Left ventricle myocardium inferior (tissue), 1 donor: ENCODE measurements at places on chromosomes 13 and 19. TPM values are rescaled to one million over a fixed set of nuclear protein-coding genes. Genes with fewer than 3 reads are reported as not detected.
A peak's percentile ranks its signal among the peaks of the same experiment; 100 is the strongest.

Gene ZNF667
- 5.6 TPM for total RNA-seq

DNA sequence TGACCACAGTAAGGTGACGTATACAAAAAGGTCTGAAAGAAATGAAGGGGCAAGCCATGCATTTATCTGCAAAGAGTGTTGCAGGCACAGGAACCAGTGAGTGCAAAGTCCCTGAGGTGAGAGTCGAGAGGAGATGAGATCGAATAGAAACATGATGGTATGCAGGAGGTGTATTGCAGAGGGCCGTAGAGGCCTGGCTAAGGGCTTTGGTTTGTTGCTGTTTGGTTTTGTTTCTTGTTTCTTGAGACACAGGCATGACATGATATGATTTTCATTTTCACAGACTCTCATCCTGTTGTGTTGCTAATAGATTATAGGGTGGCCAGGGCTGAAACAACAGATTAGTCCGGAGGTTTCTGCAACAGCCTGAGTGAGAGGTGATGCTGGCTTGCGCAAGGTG is 80.4 kb downstream of the HSPH1 start:
- no peak for DNase-seq

Gene CGB2
- total RNA-seq, result not detected

- peak; percentile 65 for DNase-seq
Observed at GRCh38 chr19:19540064-19540714, 2.1 kb downstream of the CILP2 start.

DNA sequence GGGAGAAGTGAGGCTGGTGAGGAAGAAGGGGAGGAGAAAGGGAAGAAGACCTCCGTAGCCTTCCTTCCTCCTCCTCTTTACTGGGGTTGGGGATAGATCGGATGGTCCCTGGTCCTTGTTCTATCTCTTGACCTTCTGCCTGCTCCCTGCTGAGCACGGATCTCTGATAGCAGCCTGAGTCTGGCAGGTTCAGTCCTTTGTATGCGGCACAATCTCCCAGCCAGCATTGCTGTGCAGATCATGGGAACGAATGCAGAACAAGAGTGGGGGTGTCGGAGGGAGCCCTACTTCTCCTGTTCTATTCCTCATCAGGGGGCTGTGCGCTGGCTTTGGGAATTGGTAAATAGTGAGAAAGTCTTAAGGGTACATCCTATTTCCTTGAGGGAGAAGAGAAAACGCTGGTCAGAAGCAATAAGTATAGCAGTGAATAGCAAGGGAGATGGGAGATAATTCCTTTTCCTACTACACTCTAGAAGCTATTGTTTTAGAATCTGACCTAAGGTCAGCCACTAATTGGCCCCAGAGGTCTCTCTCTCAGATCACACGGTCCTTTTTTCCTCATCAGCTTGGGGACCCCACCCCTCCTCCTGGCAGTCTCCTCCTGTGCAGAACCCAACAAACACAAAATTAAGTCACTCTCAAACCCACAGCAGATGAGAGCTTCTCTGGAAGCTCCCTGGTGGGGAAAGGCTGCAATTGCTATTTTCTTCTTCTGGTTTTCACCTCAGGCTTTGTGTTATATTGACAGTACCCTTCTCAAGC is 41.0 kb downstream of the KL start:
- no peak for DNase-seq

DNA sequence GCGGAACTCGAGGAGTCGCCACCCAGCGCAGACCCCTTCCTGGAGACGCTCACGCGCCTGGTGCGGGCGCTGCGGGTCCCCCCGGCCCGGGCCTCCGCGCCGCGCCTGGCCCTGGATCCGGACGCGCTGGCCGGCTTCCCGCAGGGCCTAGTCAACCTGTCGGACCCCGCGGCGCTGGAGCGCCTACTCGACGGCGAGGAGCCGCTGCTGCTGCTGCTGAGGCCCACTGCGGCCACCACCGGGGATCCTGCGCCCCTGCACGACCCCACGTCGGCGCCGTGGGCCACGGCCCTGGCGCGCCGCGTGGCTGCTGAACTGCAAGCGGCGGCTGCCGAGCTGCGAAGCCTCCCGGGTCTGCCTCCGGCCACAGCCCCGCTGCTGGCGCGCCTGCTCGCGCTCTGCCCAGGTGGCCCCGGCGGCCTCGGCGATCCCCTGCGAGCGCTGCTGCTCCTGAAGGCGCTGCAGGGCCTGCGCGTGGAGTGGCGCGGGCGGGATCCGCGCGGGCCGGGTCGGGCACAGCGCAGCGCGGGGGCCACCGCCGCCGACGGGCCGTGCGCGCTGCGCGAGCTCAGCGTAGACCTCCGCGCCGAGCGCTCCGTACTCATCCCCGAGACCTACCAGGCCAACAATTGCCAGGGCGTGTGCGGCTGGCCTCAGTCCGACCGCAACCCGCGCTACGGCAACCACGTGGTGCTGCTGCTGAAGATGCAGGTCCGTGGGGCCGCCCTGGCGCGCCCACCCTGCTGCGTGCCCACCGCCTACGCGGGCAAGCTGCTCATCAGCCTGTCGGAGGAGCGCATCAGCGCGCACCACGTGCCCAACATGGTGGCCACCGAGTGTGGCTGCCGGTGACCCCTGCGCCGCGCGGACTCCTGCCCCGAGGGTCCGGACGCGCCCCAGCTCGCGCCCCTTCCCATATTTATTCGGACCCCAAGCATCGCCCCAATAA is 2.3 kb downstream of the AMH start:
- DNase-seq, result no peak

GRCh38 chr19:2216361-2217225 is 19.5 kb downstream of the PLEKHJ1 start:
- no peak for DNase-seq

DNA sequence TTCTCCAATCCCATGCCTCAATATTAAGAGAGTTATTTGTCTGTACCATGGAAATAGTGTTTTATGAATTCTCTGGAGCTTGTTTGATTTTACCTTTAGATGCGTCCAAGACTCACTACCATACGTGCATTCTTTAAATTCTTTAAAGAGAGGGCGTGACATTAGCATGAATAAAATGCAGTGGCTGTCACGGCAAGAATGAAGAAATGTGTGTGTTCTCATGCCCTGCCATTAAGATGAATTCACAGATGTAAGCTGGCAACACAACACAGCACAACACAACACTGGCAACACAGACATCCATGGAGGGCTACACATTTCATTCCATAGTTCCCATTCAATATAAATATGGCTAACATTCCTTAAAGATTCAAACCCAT is 213.4 kb downstream of the ENOX1 start:
- DNase-seq, result no peak

DNA sequence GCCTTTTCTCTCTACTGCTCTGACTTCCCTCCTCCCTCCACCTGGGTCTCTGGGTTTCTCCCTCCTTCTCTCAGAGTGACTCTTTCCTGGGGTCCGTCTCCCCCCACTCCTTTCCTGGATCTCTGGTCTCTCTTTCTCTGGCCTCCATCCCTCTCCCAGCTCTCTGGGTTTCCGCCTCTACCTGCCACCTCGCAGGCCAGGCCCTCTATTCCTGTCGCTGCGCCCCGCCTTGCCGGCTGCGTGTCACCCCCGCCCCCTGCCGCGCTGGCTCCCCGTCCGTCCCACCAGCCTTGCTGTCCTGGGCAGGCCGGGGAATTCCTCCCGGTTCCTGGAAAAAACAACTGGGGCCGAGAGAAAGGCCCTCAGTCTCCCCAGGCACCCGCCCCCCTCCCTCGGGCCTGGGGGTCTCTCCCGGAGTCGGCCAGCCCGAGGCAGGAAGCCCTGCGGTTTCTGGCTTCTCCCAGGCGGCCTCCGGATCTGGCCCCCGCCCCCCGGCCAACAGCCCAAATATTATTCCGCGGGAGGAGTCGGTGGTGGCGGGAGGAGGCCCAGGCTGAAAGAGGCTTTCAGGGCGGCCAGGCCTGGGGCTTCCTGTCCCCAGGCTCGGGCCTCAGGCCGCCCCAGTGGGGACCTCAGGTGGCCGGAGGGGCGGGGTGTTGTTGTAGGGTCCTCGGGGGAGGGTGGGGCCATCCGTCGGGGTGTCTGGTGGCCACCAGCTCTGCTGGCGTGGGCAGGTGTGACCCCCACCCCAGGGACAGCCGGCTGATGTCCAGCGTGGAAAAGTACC is 9.3 kb downstream of the IRF2BP1 start:
- peak; percentile 41 for DNase-seq

- DNase-seq, result no peak
Observed at GRCh38 chr19:58568453-58569130, 4.5 kb downstream of the MZF1 start.

Gene CLDN10
- total RNA-seq, result not detected

- no peak for DNase-seq
Observed at GRCh38 chr13:36630181-36630803, 43.5 kb upstream of the SERTM1 start.

- no peak for DNase-seq
Observed at GRCh38 chr19:10517760-10518443, 655 bp upstream of the S1PR5 start.

Gene GALP
- total RNA-seq, result not detected

DNA sequence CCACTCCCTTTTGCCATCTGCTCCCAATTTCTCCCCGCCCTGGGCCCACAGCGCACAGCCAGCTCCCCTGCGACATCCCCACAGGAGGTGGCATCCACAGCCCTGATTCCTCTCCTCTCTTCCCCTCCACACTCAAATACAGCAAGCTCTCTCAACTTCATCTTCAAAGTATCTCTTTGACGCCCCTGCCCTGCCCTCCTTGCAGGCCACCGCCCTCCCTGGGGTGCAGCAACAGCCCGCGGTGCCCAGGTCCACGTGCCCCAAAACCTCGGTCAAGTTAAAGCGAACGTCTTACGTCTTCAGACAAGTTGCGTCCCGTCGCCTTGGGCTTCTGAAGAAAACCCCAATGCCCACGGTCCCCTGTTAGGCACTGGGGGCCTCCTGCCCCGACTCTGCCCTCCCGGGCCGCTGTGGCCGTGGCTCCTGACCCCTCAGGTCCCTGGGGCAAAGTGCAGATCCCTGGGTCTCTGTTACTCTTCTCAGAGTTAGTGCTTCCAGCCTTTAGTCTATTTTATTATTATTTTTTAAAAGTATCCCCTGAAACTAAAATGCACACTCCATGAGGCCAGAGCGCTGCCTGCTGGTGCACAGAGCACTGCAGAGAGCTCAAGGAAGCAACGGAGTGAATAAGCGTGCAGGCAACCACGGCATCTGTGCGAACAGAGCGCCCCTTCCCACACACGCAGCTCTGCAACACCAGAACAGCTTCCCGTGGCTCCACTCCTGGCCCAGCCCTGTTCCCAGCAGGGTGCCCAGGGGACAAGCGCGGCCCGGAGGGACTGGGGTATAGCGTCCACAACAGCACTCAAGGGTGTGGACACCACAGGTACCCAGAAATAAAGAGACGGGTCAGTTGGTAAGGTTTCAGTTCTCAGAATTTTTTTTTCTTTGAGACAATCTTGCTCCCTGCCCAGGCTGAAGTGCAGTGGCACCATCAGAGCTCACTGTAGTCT is 26.4 kb downstream of the IL17D start:
- no peak for DNase-seq

Gene ZBTB45
- 10.2 TPM for total RNA-seq

Gene CXCL17
- total RNA-seq, result not detected

GRCh38 chr19:19192910-19193423 is 909 bp downstream of the RFXANK start:
- DNase-seq, result no peak

- no peak for DNase-seq
Observed at GRCh38 chr19:493391-494170, 2.7 kb upstream of the MADCAM1 start.
